Mammary epithelial cell (primary cell): ENCODE measurements at places on chromosomes 6 and 20.

GRCh38 chr6:130851026-130851425, 23.8 kb downstream of the SMLR1 start:
- no peak for DNase-seq

DNA sequence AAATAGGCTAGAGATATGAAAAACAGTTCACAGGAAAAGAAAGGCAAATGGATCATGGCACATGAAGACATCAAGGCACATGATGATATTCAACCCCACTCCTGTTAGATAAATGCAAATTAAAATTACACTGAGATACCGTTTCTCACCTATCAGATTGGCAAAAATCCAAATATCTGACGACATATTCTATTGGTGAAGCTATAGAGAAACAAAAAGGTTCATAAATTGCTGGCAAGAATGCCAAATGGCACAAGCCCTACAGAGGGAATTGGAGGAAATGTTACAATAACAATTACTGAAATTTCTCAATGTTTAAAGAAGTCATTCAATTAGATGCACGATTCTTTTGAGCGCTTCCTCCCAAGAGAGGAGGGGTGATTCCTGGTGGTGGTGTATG, 45.3 kb upstream of the DSN1 start:
- DNase-seq = no peak

- no peak for DNase-seq
Observed at GRCh38 chr20:44884907-44885391, 556 bp upstream of the YWHAB start.

GRCh38 chr20:53253668-53254067, 281.5 kb downstream of the TSHZ2 start:
- no peak for DNase-seq
